ENCODE measurements at places on chromosomes 13 and 19. TPM values are rescaled to one million over a fixed set of nuclear protein-coding genes. Genes with fewer than 3 reads are reported as not detected.

DNA sequence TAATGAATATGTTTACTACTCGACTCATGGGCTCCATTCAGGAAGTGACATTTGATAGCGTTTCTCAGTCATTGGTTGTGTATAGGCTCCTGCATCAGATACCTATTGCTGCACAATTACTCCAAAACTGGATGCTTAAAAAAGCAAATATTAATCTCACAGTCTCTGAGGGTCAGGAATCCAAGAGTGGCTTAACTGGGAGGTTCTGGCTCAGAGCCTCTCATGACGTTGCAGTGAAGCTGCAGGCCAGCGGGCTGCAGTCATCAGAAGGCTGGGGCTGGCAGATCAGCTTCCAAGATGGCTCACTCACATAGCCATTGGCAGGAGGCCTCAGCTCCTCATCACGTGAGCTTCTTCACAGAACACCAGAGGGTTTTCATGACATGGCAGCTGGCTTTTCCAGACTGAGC is 525.1 kb upstream of the NBEA start:
- DNase-seq: peak; percentile 11

GRCh38 chr19:46035986-46036743 is 4.6 kb downstream of the IGFL4 start:
- no peak for DNase-seq

- DNase-seq: no peak
Measured at GRCh38 chr13:111917086-111917485, 149.9 kb upstream of the SOX1 start.

DNA sequence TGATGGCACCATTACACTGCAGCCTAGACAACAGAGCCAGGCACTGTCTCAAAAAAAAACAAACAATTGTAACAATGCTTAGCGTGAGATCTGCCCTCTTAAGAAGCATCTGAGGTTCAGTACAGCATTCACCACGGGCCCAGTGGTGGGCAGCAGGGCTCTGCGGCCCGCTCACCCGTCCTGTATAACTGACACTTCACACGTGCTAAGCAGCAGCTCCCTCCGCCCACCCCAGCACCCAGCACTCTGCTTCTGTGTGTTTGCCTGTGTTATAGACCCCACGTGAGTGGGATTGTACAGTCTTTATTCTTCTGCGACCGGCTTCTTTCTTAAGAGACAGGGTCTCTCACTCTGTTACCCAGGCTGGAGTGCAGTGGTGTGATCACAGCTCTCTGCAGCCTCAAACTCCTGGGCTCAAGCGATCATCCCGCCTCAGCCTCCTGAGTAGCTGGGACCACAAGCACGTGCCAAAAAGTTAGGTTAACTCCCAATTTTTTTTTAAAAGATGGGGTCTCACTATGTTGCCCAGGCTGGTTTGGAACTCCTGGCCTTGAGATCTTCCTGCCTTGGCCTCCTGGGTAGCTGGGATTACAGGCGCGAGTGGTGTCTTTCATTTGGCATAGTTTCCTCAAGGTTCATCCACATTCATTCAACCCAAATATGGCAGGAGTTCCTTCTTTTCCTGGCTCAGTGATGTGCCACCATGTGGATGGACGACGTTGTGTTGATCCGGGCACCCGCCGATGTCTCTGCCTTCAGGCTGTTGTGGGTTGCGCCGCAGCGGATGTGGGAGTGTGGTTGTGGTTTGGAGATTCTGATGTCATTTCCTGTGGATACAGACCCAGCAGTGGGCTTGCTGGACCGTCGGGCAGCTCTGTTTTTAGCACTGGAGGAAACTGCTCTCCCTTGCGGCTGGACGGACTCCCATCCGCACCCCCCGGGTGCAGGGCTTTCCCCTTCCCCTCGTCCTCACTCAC is 170.0 kb downstream of the KDM4B start:
- no peak for DNase-seq

Gene CBARP
- total RNA-seq: 5.3 TPM
